ENCODE measurements at places on chromosomes 7 and 10.

GRCh38 chr7:69419934-69420333 lies 178.3 kb upstream of the AUTS2 start:
- DNase-seq = no peak

- DNase-seq = no peak
These were observed 29.7 kb downstream of the GNA12 start for GRCh38 chr7:2814186-2814945.

DNA sequence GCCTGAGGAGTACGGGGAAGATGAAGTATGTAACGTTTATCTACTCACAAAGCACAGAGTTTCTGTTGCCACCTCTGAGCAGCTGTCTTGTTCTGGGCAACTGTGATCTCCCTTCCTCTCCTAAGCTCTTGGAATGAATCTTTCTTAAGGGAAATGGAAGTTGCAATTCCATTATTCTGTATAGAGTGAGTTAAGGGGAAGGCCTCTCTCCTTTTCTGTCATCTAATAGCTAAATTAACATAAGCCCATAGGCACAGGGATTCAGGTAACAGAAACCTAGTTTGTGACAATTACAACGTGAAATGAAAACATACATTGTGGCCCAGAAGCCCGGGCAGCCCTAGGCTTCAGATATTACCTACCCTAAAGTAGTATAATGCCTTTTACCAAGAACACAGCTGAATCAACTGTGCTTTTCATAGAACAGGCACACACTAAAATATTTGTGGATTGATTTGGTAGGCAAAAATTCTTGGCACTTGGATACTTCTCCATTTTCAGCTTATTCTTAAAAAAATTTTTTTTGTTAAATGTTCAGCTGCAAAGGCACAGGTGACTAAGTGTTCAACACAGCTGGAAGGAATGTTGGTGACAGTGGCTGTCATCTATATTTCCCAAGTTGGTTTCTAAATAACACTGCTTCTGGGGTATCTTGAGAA lies 3.8 kb upstream of the PDCD4 start:
- DNase-seq = no peak

GRCh38 chr7:158710651-158711102 lies 6.1 kb upstream of the NCAPG2 start:
- DNase-seq = no peak

Measured in fibroblast of gingiva (primary cell).